ENCODE measurements at places on chromosomes 11 and 22. TPM values are rescaled to one million over a fixed set of nuclear protein-coding genes. Genes with fewer than 3 reads are reported as not detected.

RAG1 gene
- 0.86 TPM for total RNA-seq

MMP12 gene
- total RNA-seq = 0.26 TPM

KLHDC7B gene
- total RNA-seq = 0.13 TPM

LARGE1 gene
- total RNA-seq = 12.2 TPM

OR4C46 gene
- not detected for total RNA-seq

SLC7A4 gene
- not detected for total RNA-seq

ELMOD1 gene
- 0.11 TPM for total RNA-seq

OR5P2 gene
- total RNA-seq = not detected

PHOX2A gene
- not detected for total RNA-seq

MMP10 gene
- total RNA-seq = 0.54 TPM

CASP5 gene
- not detected for total RNA-seq

SEC14L2 gene
- 18.2 TPM for total RNA-seq

SCGB1C1 gene
- total RNA-seq = not detected

C11orf97 gene
- total RNA-seq = not detected

CNTN5 gene
- total RNA-seq = not detected

NAALAD2 gene
- total RNA-seq = 0.22 TPM

P4HA3 gene
- total RNA-seq = 5.6 TPM

CHRM1 gene
- not detected for total RNA-seq

IGLL5 gene
- not detected for total RNA-seq

PGA3 gene
- 0.39 TPM for total RNA-seq

SCN3B gene
- total RNA-seq = 0.11 TPM

YPEL4 gene
- 0.65 TPM for total RNA-seq

P2RY2 gene
- total RNA-seq = 2.5 TPM

DUSP18 gene
- 13.6 TPM for total RNA-seq

BID gene
- 9.0 TPM for total RNA-seq

DMC1 gene
- 10.3 TPM for total RNA-seq

CLDN5 gene
- 0.13 TPM for total RNA-seq

MED17 gene
- 34.6 TPM for total RNA-seq

KCNQ1OT1 gene
- total RNA-seq = 6.4 TPM

OR51E2 gene
- not detected for total RNA-seq

TNNI2 gene
- total RNA-seq = not detected

OSBPL5 gene
- total RNA-seq = 42.9 TPM

MIOX gene
- total RNA-seq = not detected

RASGRP2 gene
- total RNA-seq = not detected

MS4A3 gene
- total RNA-seq = not detected

C11orf52 gene
- total RNA-seq = 2.0 TPM

CRYBB3 gene
- total RNA-seq = not detected

APOL6 gene
- 75.7 TPM for total RNA-seq

UBQLN3 gene
- total RNA-seq = 0.13 TPM

CCDC157 gene
- 1.4 TPM for total RNA-seq

BTG4 gene
- total RNA-seq = not detected

FGF3 gene
- not detected for total RNA-seq

DNHD1 gene
- 7.9 TPM for total RNA-seq

TMPRSS5 gene
- 0.22 TPM for total RNA-seq

OR5AS1 gene
- total RNA-seq = not detected

KDM4D gene
- total RNA-seq = 1.0 TPM

GTSE1 gene
- total RNA-seq = 8.4 TPM

SAA4 gene
- not detected for total RNA-seq

OR4B1 gene
- not detected for total RNA-seq

TMEM184B gene
- total RNA-seq = 34.4 TPM

PIK3C2A gene
- total RNA-seq = 55.8 TPM

GGTLC3 gene
- not detected for total RNA-seq

SMIM35 gene
- not detected for total RNA-seq

CFAP300 gene
- total RNA-seq = 11.0 TPM
